GDM1 (cell line): ENCODE measurements at places on chromosomes 1 and 21.

- DNase-seq, result no peak
These were observed 34.5 kb upstream of the LBR start for GRCh38 chr1:225462429-225462713.

GRCh38 chr1:10508511-10508951 is 33.8 kb downstream of the PEX14 start:
- no peak for DNase-seq

DNA sequence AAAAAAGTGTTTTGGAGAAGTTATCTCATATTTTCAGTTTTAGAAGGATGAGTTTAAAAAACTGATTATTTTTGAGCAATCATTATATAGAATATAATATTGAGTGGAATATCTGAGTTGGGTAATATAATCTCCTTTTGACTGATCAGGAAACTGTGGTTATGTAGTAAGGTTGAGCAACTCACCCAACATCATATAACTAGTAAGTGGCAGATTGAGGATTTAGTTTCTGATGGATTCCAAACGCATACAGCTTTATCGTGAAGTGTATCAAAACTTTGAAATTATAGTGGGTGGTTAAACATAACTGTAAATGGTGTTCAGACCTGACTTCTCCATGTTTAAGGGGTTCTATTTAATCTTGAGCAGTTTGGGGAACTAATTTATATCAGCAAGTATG is 98.6 kb downstream of the OLFM3 start:
- DNase-seq, result no peak

DNA sequence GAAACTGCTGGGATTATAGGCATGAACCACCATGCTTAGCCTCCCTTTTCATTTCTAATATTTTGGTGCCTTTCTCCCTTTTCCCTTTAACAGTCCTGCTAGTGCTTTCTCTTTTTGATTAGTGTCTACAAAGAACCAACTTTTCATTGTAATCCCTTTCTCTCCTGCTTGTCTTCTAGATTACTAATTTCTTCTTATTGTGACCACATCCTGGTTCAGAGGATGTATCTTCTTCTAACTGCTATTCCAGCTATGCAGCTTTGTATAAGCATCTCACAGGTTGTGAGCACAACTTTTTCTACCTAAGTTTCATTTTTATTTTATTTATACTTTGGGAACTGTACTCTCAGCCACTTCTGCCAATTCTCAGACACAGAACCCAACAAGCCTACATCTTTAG is 14.7 kb downstream of the ZNF648 start:
- DNase-seq, result no peak

- no peak for DNase-seq
These were observed 54.3 kb upstream of the SERBP1 start for GRCh38 chr1:67484492-67484891.

- DNase-seq, result no peak
These were observed 328.4 kb upstream of the POU3F1 start for GRCh38 chr1:38375035-38375434.

GRCh38 chr1:195704028-195704427 is 904.2 kb downstream of the KCNT2 start:
- DNase-seq, result no peak

- DNase-seq, result no peak
These were observed 37.4 kb downstream of the C1orf185 start for GRCh38 chr1:51139474-51139873.

DNA sequence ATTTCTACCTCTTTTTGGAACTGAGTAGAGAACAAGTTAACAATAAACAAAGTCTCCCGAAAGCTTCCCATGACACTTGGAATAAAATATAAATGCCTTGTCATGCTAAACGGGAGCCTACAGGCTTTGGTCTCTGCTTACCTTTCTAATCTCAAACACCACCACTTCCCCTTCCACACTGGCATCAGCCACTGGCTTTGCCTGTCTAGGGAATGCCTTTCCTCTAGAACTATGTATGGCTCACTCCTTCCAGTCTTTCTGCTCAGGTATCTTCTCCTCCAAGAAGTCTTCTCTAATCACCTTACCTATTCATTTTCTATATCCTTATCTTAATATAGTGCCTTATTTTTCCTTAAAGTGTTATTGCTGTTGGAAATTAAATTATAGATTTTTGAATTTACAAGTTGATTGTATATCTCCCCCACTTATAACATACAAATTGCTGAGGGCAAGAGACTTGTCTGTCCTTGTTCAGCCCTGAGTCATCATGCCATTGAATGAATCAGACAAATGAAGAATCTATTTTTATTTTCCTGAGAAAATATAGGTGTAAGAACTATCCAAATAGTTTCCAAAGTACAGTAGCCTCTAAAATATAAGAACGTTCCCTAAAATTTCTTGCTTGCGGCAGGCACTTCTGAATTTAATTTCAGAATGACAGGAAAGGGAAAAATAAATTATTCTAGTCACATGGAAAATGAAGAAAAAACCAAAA is 119.2 kb downstream of the TM2D1 start:
- no peak for DNase-seq

GRCh38 chr1:5164158-5164557 is 509.7 kb downstream of the AJAP1 start:
- DNase-seq, result no peak

GRCh38 chr1:110542725-110543124 is 23.8 kb upstream of the KCNA10 start:
- DNase-seq, result no peak

GRCh38 chr1:202013603-202014002 is 3.2 kb downstream of the ELF3 start:
- no peak for DNase-seq

DNA sequence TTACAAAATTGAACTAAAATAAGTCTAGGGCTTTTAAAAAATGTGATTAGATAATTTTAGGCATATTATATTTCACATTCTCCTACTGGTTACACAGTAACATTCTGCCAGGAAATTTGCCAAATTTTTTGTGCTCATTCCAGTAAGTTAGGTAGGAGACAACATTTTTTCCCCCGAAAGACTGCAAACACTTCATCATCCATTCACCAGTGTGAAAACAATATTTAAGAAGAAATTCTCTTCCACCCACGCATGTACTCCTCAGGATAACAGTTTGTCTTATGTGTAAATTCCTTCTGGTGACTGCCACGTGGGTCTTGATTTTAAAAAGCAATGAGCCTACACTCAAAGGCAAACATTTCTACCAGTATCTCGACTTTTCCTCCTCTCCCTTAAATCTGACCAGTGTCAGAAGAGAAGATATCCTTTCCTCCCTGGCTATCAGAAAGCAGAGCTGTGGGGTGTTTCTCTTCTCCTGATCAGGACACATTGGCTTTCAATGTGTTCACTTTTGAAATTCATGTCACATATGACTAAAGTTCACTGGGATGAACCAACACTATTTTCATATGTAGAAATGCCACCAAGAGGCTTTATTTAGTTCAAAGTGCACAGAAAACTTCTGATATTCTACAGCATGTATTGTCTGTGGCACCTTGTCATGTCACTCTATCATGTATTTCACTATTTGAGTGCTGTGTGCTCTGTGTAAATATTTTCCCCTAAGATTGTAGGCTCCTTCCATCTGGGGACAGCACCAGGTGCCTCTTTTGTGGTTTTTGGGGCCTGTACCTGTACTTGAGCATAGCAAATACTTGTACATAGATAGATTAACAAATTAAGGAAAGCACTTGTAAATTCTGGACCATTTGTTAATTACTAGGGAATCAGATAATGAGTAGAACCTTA is 38.6 kb downstream of the LHX9 start:
- no peak for DNase-seq

DNA sequence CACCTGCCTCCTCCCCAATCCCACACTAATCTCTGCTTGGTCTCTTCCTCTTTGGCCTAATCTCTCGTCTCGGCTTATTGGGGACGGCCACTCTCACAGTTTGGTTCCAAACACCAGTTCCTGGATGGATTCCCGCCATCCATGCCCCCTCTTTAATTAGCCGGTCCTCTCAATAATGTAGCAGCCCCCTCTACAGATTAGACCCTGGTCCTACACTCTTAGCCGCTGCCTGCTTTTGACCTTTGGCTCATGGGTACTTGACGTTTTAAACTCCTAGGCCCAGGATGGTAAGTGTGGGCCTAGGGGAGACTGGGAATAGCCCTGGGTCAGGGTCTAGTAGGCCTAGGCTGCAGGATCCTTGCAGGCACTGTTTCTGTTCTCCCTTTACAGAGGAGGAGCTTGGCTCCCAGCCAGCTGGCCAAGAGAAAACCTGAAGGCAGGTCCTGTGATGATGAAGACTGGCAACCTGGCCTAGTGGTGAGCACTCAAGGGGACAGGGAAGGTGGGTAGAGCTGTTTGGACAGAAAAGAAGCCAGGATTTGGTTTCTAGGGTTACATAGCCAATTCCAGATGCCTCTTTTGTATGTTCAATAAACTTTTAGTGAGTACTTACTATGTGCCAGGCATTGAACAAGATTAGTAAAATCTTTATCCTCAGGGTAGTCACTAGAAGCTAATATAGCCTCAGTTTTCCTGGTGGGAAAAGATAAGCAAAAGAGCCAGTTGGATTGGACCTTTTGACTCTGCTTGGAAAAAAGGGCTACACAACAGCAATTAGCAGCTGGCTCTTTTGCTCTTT is 758 bp downstream of the RAD54L start:
- DNase-seq, result peak; percentile 31

DNA sequence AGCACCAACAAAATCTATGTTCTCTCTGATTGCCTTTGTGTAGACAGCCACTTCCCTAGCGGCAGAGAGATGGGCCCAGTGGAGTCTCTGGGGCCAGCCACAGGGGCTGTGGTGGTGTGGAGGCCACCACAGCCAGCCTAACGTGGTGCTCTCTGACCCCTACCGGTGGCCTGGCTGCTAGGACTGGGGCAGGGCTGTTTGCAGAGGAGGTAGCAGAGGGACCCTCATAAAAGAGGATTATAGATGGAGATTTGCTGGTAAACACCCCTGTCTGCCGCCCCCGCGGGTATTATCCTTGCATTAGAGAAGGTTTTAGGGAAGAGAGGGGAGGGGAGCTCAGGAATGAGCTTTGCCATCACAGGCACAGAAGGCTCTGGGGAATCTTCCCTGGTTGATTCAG is 310.3 kb upstream of the VAMP3 start:
- no peak for DNase-seq

GRCh38 chr1:221963742-221964141 is 221.9 kb upstream of the DUSP10 start:
- DNase-seq, result no peak

DNA sequence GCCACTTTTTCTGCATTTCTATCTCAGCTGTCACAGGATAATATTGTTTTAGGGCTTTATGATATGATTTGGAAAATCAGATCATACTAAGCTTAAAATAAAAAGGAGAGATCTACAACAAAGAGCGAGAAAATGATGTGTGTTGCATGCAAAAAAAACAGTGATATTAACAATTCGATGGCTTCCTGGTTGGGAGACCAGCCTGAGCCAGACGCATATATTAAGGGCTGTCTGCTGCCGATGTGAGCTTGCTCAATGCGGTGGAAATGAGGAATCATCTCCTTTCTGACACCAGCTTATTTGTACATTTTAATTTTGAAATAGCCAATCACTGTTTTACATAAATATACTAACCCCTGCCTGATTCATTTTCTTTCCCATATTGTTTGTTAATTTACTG is 862.6 kb downstream of the USP25 start:
- no peak for DNase-seq

- no peak for DNase-seq
These were observed 40.5 kb upstream of the IFNAR2 start for GRCh38 chr21:33189237-33189636.

GRCh38 chr1:213986925-213987250 is 885 bp upstream of the PROX1 start:
- DNase-seq, result no peak

DNA sequence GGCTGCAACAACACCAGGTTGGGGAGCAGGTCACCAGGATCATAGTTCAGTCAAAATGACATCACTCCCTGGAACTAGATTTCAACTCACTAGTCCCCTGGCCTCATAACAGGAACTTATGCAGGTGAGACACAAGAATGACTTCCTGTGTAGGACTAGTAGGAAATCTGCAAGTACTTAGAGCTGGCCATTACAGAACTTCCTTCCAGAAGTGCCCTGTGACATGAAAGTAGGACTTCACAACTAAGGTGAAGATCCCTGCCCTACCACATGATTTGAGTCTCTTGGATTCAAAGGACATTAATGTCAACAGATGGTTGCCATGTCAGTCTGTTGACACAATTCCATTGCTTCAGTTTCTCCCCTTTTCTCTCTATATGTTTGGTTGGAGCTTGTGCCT is 223.1 kb downstream of the RPS6KC1 start:
- no peak for DNase-seq

DNA sequence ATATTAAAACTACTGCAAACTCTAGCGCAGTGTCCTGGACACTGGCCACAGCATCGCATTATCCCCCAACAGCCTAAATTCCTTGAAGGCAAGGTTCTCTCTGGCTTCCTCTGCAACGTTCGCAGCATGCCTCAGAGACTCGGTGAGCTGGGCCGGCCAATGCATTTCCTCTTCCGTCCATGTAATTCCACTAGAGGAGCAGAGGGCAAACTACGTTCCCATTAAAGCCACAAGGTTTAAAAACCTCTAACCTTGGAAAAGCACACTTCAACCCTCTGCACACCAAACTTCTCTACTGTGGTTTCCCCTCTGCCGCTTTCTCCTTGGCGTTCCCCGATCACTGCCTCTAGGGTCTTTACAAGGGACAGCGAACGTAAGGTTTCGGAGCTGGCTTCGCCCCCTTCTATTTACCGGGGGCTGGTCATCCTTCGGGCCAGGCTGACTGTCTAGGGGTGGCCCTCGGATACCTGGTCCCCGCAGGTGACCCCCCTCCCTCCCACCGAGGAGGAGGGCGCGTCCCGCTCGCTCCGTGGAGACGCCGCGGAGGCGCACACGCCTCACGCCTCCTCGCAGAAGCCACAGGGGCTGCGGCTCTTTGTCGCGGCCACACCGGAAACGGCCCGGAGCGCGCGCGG is 456 bp upstream of the SMYD2 start:
- peak; percentile 48 for DNase-seq

DNA sequence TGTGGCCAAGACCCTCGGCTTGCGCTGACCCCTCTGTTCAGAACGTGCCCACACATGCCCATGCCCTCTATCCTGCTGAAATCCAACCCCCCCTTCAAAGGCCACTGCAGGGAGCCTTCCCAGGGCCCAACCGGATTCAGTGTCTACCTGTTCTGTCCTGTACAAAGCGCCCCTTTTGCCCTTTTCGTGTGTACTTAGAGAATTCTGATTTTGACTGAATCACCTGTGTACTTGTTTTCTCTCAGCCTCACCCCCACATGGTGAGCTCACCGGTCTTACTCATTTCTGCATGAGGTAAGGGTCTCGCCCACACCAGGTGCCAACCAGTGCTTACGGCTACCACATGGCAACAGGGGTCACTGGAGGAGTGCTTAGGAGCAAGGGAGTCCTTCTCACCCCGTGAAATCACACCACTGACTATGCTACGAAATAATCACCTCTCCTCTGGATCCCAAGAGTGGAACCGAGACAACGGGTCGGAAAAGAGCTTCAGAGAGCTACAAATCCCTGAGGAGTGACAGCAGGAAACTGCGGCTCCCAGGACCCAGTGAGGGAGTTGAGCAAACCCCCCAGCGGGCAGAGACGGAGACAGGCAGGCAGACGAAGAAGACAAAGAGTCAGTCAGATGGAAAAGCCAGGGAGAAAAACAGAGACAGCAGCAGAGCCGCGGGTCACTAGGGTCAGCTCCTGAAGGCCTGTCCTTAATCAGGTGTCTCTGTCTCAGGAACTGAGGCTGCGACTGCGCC is 2.1 kb upstream of the S100A2 start:
- no peak for DNase-seq
